ENCODE measurements at places on chromosomes 3 and 15.
A peak's percentile ranks its signal among the peaks of the same experiment; 100 is the strongest.

DNA sequence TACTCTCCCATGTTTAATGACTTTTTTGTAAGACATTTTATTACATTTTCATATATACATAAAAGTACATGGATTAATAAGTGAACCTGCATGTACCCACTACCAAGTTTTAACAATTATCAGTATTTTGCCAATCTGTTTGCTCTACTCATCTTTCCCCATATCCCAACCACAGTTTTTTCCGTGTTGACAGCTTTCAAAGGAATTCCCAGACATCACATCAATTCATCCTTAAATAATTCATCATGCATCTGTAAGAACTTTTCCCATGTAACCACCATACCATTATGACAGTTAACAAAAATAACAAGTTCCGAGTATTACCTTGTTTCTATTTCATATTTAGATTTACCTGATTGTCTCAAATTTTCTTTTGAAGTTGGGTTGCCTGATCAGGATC, 436.7 kb downstream of the PDCD6IP start:
- DNase-seq: no peak

GRCh38 chr15:66877477-66878271, 175.6 kb downstream of the SMAD6 start:
- no peak for DNase-seq

DNA sequence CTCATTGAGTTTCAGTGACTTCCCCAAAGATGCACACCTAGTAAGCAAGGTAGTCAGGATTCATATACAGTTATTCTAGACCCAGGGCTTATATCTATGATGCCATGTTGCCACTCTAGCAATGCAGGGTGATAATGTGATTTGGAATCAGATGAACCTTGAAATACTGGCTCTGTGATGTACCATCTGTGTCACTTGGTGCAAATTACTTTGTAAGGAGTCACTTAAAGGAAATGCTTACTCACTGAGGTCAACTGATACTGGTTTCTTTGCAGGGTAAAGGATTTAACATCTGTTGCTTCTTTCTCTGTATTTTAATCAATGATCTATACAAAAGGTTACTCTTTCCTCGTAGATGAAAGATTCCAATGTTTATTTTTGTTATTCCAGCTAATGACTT, 10.8 kb downstream of the ASB14 start:
- DNase-seq: no peak

- DNase-seq: no peak
These were observed 142.0 kb upstream of the TOPAZ1 start for GRCh38 chr3:44099566-44100297.

GRCh38 chr3:57803647-57804081, 47.6 kb downstream of the SLMAP start:
- DNase-seq: no peak

GRCh38 chr3:176075491-176075890, 1121.8 kb downstream of the TBL1XR1 start:
- DNase-seq: no peak

DNA sequence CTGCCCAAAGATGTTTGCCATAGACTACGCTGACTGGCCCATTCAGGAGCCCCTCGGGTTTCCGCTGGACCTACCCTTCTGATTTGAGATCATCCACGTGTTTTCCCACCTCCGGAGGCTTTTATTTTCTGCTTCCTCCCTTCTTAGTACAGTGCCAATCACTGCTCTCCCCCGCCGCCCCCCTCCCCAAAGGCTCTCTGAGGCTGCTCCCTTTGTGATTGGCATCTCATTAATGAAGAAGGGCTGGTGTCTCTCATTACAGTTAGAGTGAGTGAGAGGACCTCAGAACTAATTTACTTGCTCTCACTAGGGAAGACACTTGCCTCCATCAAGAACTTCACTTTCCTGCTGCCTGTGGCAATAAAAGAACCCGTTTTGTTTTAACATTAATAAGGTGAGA, 284.7 kb upstream of the ICE2 start:
- DNase-seq: no peak

DNA sequence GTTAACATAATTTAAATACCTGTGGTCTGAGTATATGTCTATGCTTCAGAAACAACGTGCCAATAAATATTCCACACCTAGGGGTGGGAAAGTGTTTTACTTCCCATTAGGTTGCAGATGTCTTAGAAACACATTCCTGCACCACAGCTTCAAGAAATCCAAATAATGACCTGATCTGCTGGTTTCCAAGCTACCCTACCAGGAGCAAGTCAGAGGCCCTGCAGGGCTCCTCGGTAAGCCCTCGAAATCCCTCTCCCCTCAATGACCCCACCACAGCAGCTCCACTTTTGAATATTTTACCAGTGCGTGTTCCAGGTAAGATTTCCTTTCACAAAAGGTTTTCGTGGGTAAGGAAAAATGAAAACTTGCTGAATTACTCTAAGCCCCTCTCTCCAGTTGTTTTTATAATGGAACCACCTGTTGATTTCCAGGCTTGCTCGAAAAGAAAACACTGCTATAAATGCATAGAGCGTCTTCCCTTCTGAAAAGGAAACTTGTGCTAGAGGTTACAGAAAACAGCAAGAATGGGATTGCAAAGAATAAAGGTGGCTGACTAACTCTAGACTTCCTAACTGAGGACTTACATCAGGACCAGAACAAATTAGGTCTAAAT, 12.6 kb downstream of the IL12A start:
- DNase-seq: no peak

DNA sequence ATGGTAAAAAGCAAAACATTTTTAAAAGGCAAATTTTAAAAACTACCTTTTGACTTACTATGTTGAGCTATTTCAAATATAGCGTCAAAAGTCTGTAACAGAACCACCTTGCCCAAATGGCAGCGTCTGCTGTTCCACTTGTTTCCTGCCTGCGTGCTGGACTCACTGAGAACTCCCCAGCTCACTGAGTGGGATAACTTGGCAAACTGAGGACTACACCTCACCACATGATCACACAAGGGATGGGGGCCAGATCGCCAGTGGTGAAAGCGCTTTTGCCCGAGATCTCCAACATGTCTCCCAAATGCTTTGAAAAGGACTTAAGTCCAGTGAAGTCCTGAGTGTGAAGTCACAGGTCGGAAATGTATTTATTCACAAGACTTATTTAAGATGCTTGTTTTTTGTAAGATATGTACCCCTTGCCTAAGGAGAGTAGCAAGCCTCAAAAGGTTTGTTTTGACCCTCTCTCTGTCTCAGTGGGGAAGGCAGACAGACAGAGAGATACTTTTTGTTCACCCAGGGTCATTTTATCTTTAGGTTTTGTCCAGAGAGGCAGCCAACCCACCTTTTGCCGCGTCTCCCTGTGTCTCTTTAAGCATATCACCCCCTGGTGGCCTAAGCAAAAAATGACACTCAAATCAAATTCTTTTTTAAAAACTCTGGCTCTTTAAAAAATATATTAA, 192.6 kb downstream of the PDZRN3 start:
- DNase-seq: no peak

- DNase-seq: no peak
These were observed 44.5 kb upstream of the RAD51 start for GRCh38 chr15:40650479-40650878.

- DNase-seq: no peak
These were observed 123.0 kb downstream of the MEGF11 start for GRCh38 chr15:66130496-66131034.

- DNase-seq: no peak
These were observed 91.6 kb downstream of the ADCY5 start for GRCh38 chr3:123357275-123357674.

GRCh38 chr3:109678600-109678999, 341.3 kb upstream of the DPPA4 start:
- DNase-seq: no peak

DNA sequence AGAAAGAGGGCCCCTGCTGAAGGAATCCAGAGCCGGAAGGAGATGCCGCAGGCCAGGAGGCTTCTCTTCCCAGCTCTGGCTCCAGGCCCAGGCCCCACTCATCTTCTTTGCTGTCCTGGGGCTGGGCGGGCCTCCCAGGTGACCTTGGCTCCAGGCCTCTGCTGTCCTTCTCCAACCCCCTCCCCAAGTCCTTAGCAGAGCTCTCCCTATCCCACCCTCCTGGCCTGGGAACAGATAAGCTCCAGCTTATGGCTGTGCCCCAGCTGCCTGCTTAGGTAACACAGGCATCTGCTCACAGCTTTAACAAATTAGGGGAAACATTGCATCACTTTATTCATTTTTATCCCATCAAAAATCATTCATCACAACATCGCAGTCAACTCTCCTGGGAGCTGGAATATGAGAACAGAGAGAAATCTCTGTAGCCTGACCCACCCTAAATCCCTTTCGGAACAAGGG, 86.9 kb downstream of the SEMA5B start:
- no peak for DNase-seq

- DNase-seq: no peak
These were observed 113.0 kb upstream of the PFN2 start for GRCh38 chr3:150083655-150084042.

- DNase-seq: no peak
These were observed 38.7 kb downstream of the ANP32A start for GRCh38 chr15:68781766-68782588.

DNA sequence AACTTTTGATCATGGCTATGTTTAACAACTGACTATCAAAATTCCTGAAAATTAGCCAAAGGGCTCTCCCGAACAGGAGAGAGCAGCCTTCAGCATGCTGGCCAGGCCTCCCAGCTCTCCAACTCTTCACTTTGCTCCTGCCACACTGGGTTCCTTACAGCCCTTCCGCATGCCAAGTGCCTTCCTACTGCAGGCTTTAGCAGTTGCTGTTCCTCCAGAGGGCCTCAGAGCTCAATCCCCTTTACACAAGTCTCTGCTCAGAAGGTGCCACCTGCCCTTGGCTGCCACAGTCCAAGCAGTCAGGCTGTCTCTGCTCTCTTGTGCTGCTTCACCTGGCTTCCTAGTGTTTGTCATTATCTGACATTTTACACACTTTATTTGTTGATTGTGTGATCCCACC, 553.1 kb upstream of the PPP2R3A start:
- no peak for DNase-seq

GRCh38 chr15:39494462-39494861, 86.4 kb upstream of the THBS1 start:
- DNase-seq: no peak

DNA sequence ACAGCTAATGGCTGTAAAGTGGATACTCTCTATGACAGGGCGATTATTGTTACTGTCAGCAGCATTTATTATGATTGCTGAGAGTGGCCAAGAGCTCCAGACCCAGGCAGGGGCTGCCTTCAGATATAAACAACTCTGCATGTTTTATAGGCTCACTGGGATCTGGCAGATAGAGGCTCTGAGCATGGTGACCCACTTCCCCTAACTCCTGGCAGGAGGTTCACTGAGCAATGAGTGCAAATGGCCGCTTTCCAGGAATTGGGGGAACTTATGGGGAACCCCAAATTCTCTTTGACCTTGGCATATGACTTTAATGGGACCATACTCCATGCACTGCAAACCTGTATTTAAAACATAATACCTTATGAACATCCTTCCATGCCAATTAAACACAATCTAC, 59.0 kb downstream of the SCN5A start:
- DNase-seq: no peak

- DNase-seq: no peak
These were observed 19.7 kb upstream of the CCDC174 start for GRCh38 chr3:14631687-14632441.

DNA sequence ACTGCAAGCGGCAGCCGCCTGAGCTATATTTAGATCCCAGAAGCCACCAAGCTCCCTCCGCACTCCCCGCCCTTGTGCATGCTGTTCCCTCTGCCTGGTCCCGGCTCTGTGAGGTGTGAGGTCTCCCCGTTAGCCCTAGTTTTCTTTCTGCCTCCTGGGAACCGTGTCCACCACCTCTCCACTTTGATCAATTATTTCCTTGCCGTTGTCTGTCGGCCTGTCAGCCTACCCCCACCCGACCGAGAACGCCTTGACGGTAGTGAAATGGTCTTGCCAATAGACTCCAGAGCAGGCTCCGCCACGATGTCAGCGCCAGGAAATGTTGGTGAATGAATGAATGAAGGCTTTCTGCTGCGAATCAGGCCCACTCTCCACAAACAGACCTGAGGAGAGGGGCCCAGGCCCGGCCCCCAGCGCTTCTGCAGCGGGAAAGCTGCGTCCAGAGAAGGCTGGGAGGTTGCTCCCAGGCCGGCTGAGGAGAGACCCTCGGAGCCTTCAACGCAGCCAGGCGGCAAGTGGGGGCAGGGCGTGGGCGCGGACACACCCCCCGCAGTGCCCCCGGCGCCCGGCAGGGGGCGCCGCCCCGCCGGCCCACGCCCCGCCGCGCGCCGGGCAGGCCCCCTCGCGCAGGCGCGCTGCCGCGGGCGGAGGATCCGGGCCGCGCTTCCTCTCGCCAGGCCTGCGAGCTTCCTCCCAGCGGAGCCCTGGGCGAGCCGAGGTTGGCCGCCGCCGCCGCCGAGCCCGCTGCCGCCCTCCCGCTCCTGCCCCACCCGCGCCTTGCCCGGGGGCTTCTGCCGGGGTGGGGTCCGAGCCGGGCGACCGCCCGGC, at the start of gene CSK:
Gene CSK (plus strand): TSS at position 650 of the 828 bp plus-strand sequence. CDS start 16,218 bp downstream, outside the sequence.
- DNase-seq: peak; percentile 73

DNA sequence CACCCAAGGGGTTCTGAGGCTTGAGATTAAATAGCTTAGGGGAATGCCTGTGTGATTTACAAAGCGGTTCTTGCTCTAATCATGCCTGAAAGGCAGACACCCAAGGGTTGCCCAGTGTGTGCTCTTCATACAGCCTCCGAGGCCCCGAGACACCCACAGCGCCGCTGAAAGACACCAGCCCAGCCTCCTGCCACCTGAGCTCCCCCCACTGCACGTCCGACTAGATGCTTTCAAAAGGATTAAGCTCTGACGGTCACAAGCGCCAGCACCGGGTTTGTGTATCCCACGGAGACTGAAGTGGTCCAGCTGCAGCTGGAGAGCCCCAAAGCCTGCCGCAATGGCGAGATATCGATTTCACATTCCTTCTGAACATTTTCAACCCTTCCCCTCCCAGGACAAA, 50.3 kb downstream of the SPATA12 start:
- no peak for DNase-seq

GRCh38 chr3:106719583-106719982, 657.7 kb upstream of the CCDC54 start:
- DNase-seq: no peak

GRCh38 chr3:156298014-156298413, 177.6 kb downstream of the KCNAB1 start:
- DNase-seq: no peak

DNA sequence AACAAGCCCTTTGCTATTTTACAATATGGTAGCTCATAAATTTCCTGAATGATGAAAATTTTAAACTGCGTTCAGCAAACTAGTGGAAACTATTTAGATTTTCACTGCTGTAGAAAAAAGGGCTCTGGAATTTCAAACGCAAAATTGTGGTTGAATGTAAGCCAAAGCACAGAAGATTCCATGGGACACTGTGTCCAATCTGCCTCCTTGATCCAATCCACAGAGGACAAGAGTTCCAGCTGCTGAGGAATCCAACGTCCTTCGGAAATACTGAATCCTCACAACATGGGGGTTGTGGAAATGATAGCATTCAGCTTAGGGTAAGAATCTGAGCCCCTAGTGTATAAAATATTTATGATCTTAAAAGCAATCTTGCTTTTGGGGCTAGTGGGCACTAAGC, 161.0 kb downstream of the PLD1 start:
- no peak for DNase-seq

DNA sequence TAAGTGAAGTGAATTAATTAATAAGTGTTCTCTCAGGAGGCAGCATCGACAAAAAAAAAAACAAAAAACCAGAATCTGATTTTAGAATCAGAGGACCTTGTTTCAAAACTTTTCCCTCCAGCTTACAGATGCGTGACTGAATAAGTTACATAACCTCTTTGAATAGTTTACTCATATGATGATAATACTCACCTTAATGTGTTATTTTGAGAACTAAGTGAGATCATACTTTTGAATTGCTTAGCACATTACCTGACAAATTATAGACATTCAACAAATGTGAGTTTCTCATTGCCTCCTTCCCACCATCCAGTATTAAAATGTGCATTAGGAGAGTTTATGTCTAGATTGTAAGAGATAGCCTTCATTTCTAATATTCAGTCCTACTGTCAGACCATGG, 94.0 kb downstream of the SOX2 start:
- DNase-seq: no peak
